ENCODE measurements at places on chromosomes 12 and 14.
A peak's percentile ranks its signal among the peaks of the same experiment; 100 is the strongest.

DNA sequence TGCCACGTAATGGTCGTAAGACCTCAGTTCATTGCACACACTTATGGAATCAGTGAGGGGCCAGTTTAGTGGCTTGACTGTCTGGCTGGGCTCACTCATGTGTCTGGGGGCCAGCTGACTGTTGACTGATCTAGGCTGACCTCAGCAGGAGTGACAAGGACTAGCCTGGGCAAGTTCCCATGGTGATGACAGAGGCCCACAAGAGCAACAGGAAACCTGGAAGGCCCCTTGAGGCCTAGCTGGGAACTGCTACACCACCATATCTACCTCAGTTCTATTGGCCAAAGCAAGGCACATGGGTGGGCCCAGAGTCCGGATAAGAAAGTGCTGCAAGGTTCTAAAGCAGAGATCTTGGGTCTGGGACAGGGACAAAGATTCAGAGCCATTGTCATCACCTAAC, 21.3 kb upstream of the RFLNA start:
- DNase-seq, result no peak

GRCh38 chr12:89208661-89209096, 143.6 kb downstream of the DUSP6 start:
- no peak for DNase-seq

- DNase-seq, result peak; percentile 72
Observed at GRCh38 chr12:99259040-99259934, 388.3 kb upstream of the GARIN6 start.

DNA sequence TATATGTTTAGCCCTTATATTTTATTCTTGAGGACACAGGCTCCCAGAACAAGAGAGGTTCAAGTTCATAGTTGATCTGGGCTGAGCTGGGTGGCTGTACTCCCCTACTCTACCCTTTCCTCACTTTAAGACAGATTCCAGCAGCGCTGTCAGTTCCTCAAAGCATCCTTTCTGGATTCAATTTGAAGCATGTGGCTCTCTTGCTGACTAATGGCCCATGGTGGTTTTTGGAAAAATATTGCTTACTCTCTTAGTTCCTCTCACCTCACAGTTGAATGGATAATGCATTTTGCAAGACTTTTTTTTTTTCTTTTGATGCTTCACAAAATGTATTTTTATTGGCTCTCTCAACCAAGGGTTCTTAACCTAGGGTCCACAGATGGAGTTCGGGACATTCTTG, 4.1 kb downstream of the PELI2 start:
- no peak for DNase-seq

GRCh38 chr14:99509871-99510555, 28.8 kb downstream of the CCNK start:
- DNase-seq, result no peak

DNA sequence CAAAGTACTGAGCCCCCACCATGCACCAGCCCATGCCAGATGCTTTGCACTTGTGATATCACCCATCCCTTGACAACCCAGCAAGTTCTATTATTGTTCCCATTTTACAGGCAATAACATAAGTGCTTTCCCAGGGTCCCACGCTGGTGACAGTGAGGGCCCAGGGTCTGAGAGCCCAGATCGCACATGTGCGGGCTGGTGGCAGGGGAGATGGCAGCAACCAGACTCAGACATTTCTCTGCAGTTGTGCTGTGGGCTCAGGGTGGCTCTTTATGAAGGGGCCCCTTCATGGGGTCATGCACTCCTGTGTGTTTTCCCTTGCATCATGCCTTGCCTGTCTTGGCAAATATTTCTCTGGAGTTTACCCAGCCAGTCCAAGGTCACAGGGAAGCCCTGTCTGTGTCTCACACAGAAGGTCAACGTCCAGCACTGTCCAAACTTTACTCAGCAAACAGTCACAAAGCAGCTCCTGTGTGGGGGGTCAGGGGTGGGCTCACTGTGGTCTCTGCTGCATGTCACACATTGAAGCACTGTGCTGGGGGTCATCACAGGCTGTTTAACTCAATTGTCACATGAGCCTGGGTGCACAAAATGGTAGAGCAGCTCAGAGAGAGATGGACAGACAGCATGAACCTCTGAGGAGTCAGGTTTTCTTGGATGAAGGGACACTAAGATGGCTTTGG, 12.7 kb downstream of the SERPINA5 start:
- DNase-seq, result no peak

GRCh38 chr14:66000766-66001165, 485.4 kb upstream of the CCDC196 start:
- DNase-seq, result no peak
